ENCODE measurements at places on chromosomes 11 and 22.

- DNase-seq = no peak
- H3K4me3 ChIP-seq = no peak overlapping the region
- H3K36me3 ChIP-seq = no peaks in the 10 kb centered on the region
- no peak overlapping the region for H3K27ac ChIP-seq
- no peaks in the 10 kb centered on the region for H3K27me3 ChIP-seq
- peaks cover 8% of the 10 kb centered on the region for H3K4me1 ChIP-seq
Measured at GRCh38 chr11:87879118-87879517, 296.1 kb downstream of the RAB38 start.

DNA sequence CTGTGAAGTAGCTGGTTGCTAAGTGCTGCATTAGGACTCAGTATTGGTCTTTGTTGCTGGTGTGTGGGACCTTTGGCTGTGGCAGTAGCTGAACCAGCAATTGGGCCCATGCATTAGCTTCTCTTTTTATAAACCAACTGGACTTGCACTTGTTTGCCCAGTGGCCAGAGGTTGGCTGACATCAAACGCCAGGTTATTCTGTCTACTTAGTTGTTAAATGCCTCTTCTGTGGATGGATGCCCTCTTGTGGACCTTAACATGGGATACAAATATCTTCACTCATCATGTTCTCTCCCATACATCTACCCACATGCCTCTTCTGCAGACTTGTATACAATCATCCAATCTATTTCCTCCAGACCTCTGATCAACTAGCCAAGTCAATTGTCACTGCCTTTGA is 26.4 kb upstream of the ARHGAP20 start:
- H3K4me1 ChIP-seq = no peaks in the 10 kb centered on the region
- no peak overlapping the region for H3K4me3 ChIP-seq
- H3K27me3 ChIP-seq = no peaks in the 10 kb centered on the region

DNA sequence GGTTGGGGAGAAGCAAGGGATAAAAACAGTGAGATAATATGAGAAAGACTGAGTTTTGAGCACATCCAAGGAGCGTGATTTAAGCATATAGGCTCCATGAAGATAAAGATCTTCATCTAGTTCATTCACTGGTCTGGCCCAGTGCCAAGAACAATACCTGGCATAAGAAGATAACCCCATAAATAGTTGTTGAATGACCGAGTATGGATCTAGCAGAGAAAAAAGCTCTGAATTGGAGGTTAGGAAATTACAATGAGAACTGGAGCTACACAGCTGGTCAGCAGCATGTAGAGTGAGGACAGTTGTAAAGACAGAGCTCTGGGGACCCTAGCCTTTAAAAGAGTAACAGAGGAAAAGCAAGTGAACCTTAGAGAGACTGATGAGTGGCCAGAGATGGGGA is 33.0 kb upstream of the PAK1 start:
- DNase-seq = no peak
- peaks cover 11% of the 10 kb centered on the region for H3K4me1 ChIP-seq
- no peaks in the 10 kb centered on the region for H3K27me3 ChIP-seq

- DNase-seq = no peak
- H3K27ac ChIP-seq = no peak overlapping the region
- no peaks in the 10 kb centered on the region for H3K4me1 ChIP-seq
- H3K36me3 ChIP-seq = no peaks in the 10 kb centered on the region
- H3K4me3 ChIP-seq = no peak overlapping the region
Measured at GRCh38 chr22:22082960-22083359, 100.4 kb upstream of the TOP3B start.

DNA sequence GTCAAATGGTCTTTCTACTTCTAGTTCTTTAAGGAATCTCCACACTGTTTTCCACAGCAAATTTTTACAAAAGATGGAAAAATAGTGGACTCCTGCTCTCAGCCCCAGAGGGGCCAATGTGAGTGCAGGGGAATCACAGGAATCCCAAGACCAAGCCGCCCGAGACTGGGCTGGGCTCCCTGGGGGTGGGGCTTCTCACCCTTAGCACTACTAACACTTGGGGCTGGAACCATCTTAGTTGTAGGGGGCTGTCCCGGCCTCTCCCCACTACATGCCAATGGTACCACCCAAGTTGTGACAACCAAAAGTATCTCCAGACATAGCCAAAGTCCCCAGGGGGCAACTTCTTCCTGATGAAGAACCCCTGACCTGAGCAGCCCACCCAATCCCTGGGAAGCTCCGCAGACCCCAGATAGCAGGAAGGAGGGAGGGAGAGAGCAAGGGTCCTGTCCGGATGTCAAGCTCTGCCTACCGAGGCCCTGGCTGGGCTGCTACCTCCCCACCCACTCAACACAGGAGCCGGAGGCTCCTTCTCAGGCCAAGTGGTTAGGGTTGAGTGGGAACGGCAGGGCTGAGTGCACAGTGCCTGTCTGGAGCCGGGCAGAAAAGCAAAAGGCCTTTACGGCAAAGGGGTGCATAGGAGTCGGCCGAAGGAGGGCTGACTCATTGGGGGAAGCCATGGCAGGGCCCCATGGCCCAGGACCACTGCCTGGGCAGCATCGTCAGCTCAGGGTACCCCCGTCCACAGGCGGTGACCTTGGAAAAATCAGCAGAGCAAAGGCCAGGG is 122.5 kb upstream of the FGF3 start:
- no peaks in the 10 kb centered on the region for H3K4me1 ChIP-seq
- H3K27ac ChIP-seq = no peak overlapping the region
- H3K36me3 ChIP-seq = no peaks in the 10 kb centered on the region
- H3K27me3 ChIP-seq = no peaks in the 10 kb centered on the region

GRCh38 chr11:82043316-82043715 is 690.3 kb downstream of the FAM181B start:
- no peak overlapping the region for H3K4me3 ChIP-seq
- DNase-seq = no peak
- no peak overlapping the region for H3K27ac ChIP-seq
- no peaks in the 10 kb centered on the region for H3K36me3 ChIP-seq
- no peaks in the 10 kb centered on the region for H3K4me1 ChIP-seq

GRCh38 chr11:75424396-75424795 is 8.6 kb downstream of the KLHL35 start:
- no peak for DNase-seq
- no peaks in the 10 kb centered on the region for H3K36me3 ChIP-seq
- peaks cover 25% of the 10 kb centered on the region for H3K27me3 ChIP-seq
- H3K27ac ChIP-seq = no peak overlapping the region
- H3K4me3 ChIP-seq = no peak overlapping the region
- peaks cover 9% of the 10 kb centered on the region for H3K4me1 ChIP-seq

GRCh38 chr11:68325907-68326220 is 13.5 kb downstream of the LRP5 start:
- peaks cover 36% of the 10 kb centered on the region for H3K4me1 ChIP-seq
- peak; percentile 36 for DNase-seq
- H3K27me3 ChIP-seq = no peaks in the 10 kb centered on the region
- H3K4me3 ChIP-seq = no peak overlapping the region
- H3K27ac ChIP-seq = no peak overlapping the region

DNA sequence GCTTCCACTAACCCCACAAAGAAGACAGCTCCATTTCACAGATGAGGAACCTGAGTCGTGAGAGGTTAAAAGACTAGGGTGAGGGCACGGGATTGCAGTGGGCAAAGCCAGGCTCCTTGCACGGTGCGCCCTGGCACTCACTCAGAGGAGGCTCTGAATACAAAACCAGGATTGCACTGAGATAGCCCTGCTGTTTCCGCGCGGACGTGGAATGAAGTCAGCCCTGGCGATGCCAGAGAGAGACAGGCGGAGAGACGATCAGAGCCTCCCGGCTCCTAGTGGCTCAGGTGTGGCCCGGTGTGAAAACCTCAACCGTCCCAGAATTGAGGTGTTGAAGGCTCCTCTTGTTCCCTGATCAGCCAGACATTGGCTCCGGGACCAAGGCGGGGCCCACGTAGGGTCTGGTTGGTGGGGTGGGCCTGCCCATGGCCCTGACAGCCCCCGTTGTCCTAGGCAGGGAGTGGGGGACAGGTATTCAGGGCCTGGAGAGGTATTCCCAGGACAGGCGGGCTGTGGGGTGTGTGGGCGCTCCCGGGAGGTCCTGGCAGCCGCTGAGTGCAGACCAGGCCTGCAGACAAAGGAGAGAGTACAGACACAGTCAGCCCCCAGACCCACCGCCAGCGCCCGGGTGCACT is 43.1 kb upstream of the LINC01488 start:
- H3K27ac ChIP-seq = no peak overlapping the region
- no peaks in the 10 kb centered on the region for H3K27me3 ChIP-seq
- no peak for DNase-seq
- H3K4me3 ChIP-seq = no peak overlapping the region

DNA sequence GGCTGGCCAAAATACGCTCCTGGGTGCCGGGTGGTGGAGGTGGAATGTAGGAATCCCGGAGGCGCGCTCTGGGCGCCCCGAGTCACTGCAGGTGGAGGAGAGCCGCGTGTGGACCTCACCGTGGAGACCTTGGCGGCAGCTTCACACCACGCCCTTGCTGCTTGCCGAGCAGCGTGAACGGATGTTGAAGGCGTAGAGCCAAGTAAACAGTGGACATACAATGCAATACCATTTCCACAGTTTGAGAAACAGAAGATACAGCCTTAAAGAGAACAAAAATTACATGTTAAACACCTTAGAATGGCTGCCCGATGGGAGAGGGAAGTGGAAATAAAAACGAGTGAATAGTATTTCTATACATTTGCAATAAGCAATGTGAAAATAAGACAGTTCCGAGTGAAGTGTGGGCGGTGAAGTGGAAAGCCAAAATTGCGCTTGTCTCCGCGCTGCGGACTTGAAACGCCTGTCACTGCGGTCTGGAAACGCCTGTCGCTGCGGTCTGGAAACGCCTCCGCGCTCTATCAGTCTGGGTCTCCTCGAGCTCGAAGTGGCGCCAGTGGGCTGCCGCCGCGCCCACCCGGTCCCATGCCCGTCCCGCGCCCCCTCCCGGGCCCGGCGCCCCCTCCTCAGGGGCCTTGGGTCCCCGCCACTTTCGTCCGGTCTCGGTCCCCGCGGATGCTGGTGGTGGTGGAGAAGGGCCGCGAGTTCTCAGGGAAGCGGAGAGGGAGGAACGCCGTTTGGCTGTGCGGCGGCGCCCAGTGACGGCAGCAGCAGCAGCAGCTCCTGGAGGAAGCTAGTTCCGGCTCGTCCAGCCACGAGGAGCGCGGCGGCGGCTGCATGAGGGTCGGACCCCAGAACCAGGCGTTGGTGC is 1.6 kb downstream of the NCR3LG1 start:
- DNase-seq = peak; percentile 75
- peaks cover 68% of the 10 kb centered on the region for H3K27me3 ChIP-seq
- no peak overlapping the region for H3K27ac ChIP-seq
- peak overlapping the region; percentile 69 for H3K4me3 ChIP-seq
- H3K36me3 ChIP-seq = no peaks in the 10 kb centered on the region
- peaks cover 18% of the 10 kb centered on the region for H3K4me1 ChIP-seq

GRCh38 chr11:78147807-78148206 is 8.4 kb upstream of the ALG8 start:
- H3K27me3 ChIP-seq = no peaks in the 10 kb centered on the region
- no peak for DNase-seq
- no peak overlapping the region for H3K4me3 ChIP-seq
- no peaks in the 10 kb centered on the region for H3K36me3 ChIP-seq
- H3K4me1 ChIP-seq = no peaks in the 10 kb centered on the region

- no peaks in the 10 kb centered on the region for H3K4me1 ChIP-seq
- no peaks in the 10 kb centered on the region for H3K27me3 ChIP-seq
- DNase-seq = no peak
- no peaks in the 10 kb centered on the region for H3K36me3 ChIP-seq
Measured at GRCh38 chr22:44383652-44384562, 71.2 kb upstream of the SHISAL1 start.

DNA sequence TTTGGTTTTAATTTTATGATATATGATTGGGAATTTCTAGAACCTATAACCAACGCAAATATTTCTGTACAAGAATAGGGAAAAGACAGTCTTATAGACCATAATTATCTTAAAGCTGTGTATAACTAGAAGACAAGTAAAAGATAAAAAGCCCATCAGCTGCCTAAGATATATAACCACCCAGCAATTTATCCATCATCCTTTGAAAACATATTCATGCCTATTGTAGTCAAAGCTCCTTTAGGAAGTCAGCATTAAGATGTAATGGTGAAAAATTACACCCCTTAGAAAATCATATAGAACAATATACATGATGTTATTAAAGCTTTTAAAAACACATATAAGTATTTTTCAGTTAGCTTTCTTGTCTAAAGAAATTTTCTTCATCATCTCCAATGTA is 46.4 kb downstream of the ELP4 start:
- H3K36me3 ChIP-seq = no peaks in the 10 kb centered on the region
- peaks cover 6% of the 10 kb centered on the region for H3K4me1 ChIP-seq
- H3K27ac ChIP-seq = no peak overlapping the region
